ENCODE measurements at places on chromosomes 4 and X.
A peak's percentile ranks its signal among the peaks of the same experiment; 100 is the strongest.

GRCh38 chr4:179663641-179664429 is 2221.6 kb upstream of the AGA start:
- no peak for DNase-seq

DNA sequence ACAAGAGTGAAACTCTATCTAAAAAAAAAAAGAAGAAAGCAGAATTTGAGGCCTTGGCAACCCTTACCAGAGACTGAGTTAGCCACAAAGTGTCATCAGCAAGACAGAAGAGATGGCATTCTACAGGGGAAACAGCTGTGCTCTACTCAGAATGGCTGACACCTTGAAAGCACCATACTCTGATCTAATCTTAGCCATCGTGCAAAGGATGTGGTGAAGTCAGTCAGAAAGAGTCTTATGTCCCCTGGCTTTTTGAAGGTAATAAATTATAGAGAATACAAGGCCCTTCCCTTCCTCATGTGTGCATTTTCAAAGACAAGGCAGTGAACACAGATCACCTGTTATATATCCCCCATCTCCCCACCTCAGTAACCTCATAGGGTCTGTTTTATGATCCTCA is 13.2 kb downstream of the CLNK start:
- peak; percentile 7 for DNase-seq

- no peak for DNase-seq
These were observed 118.7 kb upstream of the CHRDL1 start for GRCh38 chrX:110914281-110914680.

DNA sequence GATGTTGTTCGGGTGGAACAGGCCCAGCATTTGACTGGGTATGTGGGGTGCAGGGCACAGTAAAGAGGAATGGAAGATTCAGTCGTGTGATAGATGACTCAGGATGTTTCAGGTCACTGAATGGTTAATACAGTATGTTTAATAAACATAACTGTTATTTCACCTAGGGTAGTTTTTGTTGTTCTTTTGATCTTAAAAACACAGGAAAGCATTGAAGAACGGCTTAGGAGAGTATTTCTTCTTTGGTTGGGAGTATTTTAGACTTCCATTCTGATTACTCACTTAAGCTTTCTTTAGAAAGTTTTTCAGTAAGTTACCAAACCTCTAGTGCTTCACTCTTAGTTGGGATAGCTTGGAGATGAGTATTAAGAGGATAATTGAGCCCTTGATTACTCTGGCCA is 62.3 kb downstream of the STAG2 start:
- no peak for DNase-seq

GRCh38 chrX:38052096-38052495 is 45.7 kb downstream of the SYTL5 start:
- DNase-seq, result no peak

DNA sequence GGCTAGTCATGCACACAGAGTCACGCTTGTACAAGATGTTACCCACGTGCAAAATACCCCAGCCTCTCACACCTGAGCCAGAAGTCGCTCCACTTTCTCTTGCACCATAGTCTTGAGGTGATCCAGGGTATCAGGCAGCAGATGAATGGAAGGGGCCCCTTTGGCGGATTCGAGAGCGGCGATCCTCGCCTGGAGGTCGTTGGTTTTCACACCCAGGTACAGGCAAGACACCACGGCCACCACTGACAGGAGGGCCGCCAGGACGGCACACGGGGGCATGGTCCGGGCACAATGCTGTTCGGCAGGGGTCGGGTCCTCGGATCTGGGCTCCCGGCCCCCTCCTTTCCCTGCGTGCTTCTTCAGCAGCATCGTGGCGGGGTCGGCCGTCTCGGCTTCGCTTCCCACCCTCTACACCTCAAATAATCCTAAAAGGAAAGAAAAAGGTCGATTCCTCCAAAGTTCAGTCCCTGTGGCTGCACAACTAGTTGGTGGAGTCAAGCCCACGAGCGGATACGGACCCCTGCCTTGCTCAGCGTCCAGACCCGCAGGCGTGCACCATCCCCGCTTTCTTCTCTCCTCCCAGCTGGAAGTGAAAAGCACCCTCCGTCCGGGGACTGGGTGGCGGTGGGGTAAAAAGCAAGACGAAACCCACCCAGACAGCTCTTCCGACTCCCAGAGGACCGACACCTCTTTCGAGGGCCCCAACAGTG is 652 bp downstream of the COL25A1 start:
- DNase-seq, result no peak

GRCh38 chr4:139521754-139522401 is 34.1 kb downstream of the SETD7 start:
- no peak for DNase-seq

- no peak for DNase-seq
These were observed 3.3 kb downstream of the NALF2 start for GRCh38 chrX:69507500-69507789.

DNA sequence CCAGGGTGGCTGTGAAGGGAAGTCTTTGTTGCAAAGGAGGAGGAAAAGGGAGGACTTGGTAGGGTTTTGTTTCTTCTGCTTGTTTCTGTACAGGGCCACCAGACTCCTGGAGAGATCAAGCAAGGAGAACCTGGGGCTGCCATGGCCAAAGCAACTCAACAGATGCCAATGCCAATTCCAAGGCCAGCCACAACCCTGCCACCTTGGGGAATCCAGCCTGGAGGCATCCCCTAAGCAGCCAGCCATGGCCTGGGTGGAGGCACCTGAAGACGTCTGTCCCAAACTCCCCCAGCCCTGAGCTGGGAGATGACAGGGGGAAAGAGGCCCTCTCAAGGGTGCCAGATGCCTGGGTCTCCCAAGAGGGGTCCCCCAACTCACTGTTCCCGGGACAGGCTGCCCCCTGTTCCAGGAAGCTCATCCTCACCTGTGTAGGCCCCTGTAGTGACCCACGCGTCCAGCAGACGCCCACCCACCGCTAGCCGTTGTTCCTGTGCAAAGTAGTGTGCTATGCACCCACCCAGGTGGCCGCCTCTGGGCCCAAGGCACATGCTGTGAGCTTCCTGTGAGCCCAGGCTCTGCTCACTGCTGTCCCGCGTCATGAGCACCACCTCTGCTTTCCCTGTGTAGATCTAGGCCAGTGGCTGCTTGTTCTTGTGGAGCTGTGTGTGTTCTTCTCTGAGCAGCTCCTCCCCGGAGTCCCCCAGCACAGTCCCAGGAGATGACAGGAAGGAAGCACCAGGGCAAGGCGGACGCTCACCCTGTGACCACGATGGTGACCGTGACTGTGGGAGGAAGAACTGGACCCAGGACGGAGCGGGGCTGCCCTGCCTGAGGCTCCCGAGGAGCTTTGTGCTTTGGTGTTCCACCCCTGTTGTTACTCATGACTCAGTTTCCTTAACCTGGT is 3.2 kb downstream of the PNMA3 start:
- no peak for DNase-seq

DNA sequence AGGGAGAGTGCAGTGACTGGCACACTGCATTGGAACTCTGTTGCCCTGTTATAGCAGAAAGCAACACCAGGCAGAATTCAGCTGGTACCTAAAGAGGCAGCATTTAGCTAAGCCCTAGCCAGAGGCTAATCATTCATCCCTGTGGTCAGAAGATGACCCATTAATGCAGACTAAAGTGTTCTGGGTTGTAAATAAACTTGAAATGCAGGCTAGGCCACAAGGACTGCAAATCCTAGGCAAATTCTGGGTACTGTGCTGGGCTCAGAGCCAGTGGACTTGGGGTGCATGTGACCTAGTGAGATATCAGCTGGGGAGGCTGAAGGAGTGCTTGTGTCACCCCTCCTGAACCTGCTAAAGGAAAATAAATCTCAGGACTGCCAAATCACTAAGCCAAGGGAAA is 91.2 kb downstream of the LPAR4 start:
- no peak for DNase-seq

DNA sequence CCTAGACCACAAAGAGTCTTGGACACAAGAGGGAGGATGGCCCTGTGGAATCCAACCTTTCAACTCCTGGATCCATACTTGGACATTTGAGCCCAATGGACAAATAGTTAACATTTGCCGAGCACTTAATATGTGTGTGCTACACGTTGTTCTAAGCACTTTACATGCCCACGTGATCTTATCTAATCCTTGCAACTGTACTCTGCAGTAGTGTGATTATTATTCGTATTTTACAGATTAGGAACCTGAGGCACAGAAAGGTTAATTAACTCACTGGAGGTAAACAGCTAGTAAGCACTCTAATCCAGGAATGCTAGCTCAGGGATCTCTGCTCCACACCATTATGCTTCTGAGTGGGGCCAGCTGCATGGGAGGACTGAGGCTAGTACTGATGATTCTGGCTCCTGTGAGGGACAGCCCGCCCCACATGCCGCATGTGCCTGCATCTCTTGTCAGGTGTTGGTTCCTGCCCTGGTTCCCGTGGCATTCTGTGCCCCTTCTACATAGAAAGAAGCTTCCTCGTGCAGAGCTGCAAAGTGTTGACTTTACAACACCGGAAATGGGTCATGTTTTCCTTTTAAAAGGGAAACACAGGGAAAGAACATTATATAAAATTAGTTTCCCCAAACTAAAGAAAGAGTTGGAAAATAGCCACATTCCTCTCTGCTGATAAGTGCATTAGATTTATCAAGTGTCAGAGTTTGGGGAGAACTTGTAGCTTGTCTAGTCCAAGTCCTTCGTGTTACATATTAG is 34.8 kb downstream of the PLAC1 start:
- no peak for DNase-seq

DNA sequence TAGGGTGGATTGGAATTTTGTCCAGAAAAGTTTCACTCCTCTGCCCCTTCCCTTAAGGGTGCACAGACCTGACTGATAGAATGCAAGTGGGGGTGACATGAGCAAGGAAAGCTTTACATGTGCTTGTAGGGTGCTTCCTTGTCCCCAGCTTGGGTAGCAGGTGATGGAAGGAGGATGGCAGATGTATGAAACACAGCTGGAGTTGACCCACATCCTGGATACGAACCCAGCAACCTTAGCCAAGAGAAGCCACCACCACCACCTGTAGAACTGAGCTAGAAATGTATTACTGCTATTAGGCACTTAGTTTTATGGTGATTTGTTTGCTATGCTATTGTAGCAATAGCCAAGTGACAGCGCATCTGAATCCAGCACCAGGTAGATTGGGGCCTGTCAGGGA is 227.4 kb downstream of the HS3ST1 start:
- DNase-seq, result no peak

GRCh38 chr4:48228949-48229348 is 40.7 kb downstream of the TEC start:
- no peak for DNase-seq

- no peak for DNase-seq
These were observed 52.2 kb upstream of the TLR3 start for GRCh38 chr4:186016796-186017195.

GRCh38 chr4:876780-877179 is 50.9 kb upstream of the CPLX1 start:
- DNase-seq, result no peak

DNA sequence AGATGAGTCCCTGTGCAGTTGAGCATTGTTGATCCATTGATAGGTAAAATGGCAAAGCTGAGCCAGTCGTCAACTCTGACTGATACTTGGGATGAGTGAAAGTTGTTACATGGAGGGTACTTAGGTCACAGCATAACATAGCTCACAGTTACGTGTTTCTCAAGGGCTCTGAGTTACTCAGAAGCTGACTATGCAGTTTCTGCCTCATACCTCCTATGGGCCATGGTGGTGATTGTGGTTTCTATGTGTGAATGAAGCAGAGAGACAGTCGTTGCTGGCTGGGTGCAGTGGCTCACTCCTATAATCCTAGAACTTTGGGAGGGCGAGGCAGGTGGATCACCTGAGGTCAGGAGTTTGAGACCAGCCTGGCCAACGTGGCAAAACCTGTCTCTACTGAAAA is 30.8 kb downstream of the FRMPD3 start:
- no peak for DNase-seq

- no peak for DNase-seq
These were observed 36.4 kb downstream of the PCDH7 start for GRCh38 chr4:30756553-30756952.

- no peak for DNase-seq
These were observed 30.6 kb downstream of the TBL1X start for GRCh38 chrX:9495496-9495895.

GRCh38 chrX:25548811-25549210 is 533.0 kb upstream of the ARX start:
- no peak for DNase-seq

GRCh38 chr4:146098397-146098796 is 77.1 kb upstream of the LSM6 start:
- DNase-seq, result no peak

DNA sequence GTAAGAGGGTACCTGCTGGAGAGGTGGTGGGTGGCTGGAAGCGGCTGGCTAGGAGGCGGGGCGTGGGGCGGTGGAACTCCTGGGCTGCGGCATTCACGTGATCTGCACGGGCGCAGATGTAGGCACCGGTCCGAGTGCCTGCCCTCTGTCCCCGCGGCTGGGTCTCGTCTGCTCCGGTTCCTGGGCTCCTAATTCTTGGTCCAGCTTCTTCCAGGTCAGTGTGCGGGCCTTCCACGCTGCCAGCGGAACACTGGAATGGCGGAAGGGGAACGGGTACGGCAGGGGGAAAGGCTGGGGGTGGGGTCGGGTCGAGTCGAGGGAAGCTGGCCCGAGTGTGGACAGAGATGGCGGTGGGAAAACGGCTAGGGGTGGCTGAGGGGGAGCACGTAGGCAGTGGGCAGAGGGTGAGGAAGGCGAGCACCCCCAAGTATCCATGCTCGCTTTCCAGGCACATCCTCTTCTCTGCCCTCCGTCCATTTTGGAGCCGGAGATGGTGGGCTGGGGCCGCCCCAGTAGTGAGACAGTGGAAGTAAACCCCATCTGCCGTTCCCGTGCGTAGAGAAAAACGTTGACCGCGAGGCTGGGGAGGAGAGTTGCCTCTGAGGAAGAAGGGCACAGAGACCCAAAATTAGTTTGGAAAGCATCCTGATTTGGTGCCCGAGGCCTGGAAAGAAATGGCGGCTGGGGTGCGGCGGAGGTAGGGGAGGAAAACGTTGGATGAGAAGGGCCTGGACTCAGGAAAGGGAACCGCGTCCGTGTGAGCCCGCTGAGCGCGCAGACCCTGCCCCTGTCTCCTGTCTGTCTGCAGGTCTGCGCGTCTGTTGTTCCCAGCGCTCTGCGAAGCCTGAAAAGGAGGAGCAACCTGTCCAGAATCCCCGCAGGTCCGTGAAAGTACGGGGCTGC is at the start of gene TCEAL4:
TCEAL4 (plus strand) TSS at position 105 of the 903 bp plus-strand sequence. CDS start 1,161 bp downstream, outside the sequence.
- no peak for DNase-seq

DNA sequence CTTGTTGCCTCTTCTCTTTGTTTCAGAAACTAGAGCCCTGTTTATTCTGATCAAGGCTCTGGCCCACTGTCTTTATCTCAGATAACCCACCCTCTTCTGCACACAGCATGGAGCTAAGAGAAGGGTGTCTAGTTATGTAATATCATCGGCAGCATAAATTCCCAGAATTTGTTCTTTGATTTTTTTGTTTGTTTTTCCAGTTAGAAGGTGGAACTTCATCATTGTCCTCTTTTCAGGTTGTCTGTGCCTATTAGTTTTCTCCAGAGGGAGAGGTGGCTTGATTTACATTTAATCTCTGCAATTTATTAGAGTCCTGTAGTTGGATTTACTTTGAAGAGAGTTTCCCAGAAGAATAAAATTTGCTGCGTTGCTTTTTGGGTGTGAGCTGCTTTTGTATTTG is 15.2 kb upstream of the F11 start:
- DNase-seq, result no peak

DNA sequence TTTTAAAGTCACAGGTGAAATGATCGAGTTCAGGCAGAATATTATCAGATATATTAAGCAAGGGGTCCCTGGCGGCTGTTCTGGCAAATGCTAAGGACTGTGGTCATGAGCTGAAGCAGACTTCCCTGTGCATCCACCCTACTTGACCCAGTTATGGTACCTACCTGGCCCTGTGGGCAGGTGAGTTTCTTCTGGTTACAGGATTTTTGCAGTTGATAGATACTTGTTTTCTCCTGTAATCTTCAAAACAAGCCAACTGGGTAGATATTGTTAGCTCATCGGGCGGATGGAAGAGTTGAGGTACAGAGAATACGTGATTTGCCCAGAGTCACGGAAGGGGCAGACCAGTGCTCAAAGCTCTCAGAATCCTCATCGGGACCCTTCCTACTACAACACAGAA is 18.5 kb upstream of the PROM1 start:
- no peak for DNase-seq

All from activated CD4-positive, CD25-positive, alpha-beta regulatory T cell treated with anti-CD3 and anti-CD28 coated beads, Interleukin-2, amount 50 U/mL, for 16 hours (primary cell).